LoVo (cell line): ENCODE measurements at places on chromosomes 5 and 9.
A peak's percentile ranks its signal among the peaks of the same experiment; 100 is the strongest.

DNA sequence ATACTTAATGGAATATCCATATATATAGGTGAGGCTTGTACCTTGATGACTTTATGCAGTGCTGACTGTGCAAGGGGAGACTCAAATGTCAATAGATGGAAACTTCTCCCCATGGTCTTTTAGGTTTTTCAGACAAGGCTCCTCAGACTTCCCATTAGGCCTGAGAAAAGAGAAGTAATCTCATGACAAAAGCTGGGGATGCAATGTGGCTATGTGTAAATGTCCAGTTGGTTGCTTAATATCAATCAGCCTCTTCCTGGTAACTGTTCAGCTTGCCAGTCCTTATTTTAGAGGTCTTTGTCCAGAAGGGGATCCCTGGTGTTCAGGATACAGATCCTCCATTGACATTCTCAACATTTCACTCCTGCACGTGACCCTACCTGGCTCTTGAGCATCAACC, 621.1 kb upstream of the CDH18 start:
- no peak for DNase-seq

- DNase-seq = no peak
Observed at GRCh38 chr5:72235725-72236124, 84.3 kb downstream of the MRPS27 start.

DNA sequence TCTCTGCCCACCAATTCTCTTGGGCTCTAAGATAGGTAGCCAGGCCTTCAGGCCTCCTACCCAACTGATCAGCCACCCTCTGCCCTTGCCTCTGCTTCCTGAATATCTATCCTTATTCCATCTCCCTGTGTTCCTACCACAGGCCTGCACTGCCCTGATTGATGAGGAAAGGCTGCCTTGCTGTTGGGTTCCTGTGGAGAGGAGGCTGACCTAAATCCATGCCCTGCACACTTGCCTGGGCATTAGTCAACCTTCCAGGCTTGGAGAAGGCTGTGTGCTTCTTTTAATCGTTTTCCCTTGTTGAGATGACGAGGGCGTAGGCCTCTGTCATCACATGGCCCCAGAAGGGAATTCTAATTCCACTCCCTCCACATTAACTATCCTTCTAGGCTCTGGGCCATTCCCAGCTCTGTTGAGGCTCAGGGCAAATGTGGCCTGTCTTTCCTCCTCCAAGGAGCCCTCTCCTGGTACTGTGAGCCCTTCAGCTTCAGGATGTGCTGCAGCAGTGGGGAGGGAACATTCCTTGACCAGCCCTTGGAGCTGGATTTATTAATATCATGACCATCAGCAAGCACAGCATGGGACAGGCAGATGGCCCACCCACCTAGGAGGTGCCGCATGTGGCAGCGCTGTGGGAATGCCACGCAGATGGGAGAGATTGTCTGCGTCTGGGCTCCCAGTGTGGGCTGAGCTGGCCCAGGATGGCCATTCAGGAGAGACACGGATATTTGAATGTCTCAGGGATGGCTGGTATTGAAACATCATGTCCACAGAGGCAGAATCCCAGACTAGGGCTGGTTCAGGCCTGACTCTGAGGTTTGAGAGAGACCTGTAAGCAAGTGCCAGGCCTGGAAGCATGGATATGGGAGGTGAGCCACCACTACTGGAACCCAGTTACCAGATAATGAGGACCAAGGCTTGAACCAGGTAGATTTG, 40.9 kb downstream of the ANGPTL2 start:
- no peak for DNase-seq

DNA sequence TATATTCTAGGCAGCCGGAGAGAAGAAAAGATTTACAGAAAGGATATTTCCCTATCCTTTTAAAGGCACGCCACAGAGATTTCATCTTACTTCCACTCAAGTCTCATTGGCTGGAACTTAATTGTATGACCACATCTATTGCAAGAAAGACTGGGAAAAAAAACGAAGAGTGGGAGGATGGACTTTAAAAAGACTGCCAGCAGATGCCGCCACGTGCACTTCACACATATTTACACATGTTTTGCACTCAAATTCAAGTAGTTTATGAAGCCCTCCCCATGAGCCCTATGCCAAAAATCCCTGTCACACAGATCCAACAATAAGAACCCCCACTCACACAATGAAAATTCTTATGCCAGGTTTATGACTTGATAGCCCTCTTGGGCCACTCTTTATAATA, 138.5 kb upstream of the TYRP1 start:
- no peak for DNase-seq

GRCh38 chr9:86975036-86975435, 27.7 kb upstream of the GAS1 start:
- DNase-seq = no peak

DNA sequence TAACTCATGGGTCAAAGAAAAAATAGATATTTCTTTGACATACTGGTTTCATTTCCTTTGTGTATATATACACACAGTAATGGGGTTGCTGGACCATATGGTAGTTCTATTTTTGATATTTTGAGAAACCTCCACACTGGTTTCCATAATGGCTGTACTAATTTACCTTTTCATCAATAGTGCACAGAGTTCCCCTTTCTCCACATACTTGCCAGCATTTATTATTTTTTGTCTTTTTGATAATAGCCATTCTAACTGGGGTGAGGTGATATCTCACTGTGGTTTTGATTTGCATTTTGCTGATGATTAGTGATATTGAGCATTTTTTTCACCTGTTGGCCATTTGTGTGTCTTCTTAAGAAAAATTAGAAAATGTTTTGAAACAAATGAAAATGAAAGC, 78.4 kb upstream of the CKMT2 start:
- DNase-seq = no peak

GRCh38 chr9:136187683-136188586, 17.0 kb downstream of the LHX3 start:
- DNase-seq = no peak

- no peak for DNase-seq
Observed at GRCh38 chr5:160773646-160774410, 78.2 kb downstream of the ATP10B start.

GRCh38 chr9:131678499-131679111, 61.3 kb downstream of the RAPGEF1 start:
- DNase-seq = peak; percentile 60
